ENCODE measurements at places on chromosomes 1 and 21.

- DNase-seq, result peak; percentile 31
These were observed 916.2 kb upstream of the B3GALT2 start for GRCh38 chr1:194102607-194103006.

DNA sequence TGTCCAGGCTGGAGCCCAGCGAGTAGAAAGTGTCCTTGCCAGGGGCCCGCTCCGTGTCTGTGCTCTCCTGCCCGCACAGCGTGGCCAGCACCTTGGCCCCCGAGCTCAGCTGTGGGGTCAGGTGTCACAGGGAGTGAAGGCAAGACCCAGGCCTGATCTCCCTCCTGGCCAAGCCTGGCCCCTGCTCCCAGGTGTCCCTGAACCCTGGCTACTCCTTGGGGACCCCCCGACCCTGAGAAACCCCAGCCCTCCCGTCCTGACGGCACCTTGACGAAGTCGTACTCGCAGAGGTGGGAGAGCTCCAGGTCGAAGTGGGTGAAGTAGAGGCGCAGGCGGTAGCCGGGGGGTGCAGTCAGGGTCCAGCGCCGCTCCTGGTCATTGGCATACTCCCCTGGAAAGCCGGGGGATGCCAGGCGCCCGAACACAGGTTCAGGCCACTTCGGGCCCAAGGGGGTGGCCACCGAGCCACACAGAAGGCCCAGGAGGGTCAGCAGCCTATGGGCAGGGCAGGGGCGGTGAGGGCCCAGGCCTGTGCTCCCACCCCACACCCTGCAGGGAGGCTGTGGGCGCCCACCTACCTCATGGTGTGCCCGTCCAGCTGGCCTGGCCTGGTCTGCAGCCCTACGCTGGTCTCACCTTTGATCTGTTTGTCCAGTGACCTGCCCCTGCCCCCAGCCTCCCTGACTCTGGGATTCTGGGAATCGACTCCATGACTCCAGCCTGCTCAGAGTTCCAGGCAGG is at the start of gene MASP2:
Gene MASP2, minus strand, starts transcription at position 615 of the 741 bp plus-strand sequence. Its CDS starts 32 bp downstream, at position 583.
- no peak for DNase-seq

DNA sequence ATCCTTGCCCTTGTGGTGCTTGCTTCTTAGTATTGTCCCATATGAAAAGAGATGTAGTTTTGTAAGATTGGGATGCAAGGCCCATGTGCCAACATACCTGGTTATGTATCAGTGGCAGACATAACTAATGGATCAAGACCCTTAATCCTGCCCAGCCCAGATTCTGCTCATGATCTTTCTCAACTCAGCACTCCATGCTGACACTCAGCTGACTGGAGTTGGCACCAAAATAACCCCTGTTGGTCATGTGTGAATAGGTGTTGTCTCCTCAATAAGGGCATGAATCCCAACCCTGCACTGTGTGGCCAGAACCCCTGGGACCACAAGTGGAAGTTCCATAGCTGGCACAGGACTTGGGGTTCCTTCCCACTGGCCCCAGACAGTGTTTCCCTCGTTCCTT is 13.9 kb upstream of the CNR2 start:
- no peak for DNase-seq

- DNase-seq, result peak; percentile 19
These were observed 211.9 kb upstream of the VAMP3 start for GRCh38 chr1:7558921-7559869.

- no peak for DNase-seq
These were observed 24.9 kb downstream of the HSPG2 start for GRCh38 chr1:21912038-21912758.

- DNase-seq, result peak; percentile 36
These were observed 643 bp downstream of the CFAP298 start for GRCh38 chr21:32611471-32611997.

DNA sequence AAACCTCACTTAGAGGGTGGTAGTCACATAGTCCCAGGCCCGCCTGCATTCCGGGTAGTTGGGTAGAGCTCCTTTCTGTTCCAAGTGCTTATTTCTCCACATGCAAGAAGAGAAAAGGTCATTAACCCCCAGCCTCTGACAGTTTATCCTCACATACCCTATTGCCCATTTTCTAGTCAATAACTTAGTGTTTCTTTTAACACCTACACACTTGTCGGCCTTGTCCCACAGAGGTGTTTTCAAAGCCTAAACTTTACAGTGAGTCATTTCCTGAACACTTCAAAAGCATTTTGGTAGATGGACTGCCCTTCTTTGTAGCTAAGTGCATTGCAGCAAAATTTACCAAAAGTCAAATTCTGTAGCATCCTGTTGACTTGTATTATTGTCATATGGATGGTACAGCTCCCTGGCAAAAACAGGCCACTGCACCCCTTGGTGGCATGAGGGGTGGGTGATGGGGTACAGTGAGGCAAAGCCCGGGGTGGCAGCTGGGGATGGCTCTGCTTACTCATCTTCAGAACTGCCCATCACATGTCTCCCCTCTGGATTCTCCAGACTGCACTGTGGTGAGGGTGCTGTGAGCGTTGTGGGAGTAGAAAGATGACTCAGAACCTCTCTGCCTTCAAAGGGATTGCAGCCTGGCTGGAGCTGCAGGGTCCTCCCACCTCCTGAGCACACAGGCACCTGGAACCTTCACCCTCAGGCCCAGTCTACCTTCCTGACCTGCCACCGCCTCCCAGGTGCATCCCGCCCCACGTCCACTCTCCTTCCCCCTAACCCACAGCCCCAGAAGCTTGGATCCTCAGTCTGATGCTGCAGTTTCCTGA is 45.8 kb upstream of the DMRTB1 start:
- DNase-seq, result no peak

DNA sequence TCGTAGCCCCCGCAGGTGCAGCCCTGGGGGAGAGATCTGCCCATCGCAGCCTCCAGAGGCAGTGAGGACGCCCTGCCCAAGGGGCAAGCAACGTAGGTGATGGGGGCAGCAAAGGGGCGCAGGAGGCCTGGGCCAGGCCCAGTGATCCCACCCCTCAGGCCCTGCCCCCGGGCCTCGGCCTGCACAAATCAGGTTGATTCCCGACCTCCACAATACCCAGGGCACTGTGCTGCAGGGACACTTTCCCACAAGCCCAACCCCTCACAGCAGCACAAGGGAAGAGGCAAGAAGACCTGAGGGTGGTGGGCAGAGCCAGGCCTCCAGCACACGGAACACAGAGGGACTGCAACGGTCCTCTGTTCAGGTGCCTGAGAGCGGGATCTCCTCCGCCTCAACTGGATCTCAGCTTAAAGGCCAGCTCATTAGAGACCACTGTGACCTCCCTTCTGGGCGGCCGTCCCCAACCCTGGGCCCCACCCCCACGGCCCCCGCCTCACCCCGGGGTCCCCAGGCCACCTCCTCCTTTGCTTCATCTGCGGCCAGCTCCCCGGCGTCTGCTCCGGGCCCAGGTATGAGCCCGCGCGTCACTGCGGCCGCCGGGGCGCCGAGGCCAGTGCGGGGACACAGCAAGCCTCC is 812 bp upstream of the ARF1 start:
- DNase-seq, result no peak

- no peak for DNase-seq
These were observed 5.4 kb upstream of the SIM2 start for GRCh38 chr21:36693489-36694030.

DNA sequence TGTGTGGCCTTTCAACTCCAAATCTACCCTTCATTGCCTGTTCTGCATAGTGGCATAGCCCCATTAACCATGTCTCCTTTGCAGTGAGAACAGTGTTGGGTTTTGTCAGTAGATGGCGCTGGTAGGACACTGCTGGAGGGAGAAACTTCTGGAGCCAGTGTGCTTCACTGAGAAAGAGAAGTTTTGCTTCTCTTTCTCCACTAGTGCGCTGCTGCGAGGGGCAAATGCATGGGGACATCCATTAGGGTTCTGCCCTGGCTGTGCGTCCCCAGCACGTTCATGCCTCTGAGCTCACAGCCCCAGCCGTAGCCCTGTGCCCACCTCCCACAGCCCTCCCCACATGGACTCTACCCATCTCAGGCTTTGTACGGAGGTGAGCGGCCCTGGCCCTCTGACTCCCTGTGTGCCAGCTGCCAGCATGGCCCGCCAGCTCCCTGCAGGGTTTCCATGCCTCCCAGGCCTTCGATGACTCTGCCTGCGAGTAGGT is 53.1 kb downstream of the RIMS3 start:
- peak; percentile 25 for DNase-seq

DNA sequence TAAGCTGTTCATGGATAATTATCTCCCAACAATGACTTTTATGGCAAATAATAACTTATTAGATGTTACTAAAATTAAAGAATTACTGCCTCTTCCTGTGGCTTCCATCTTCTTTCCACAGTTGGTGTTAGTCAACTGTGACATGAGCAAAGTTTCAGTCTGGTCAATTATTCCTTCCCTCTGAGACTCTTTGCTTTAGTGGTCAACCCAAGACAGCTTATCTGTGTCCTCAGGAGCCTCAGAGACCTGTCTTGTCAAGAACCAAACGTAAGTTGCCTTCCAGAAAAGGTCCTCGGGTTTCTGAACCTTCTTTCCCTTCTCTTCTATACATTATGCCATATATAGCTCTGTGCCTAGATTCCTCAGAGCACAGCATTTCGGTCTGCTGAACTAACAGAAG is 263.2 kb upstream of the ZP4 start:
- no peak for DNase-seq

DNA sequence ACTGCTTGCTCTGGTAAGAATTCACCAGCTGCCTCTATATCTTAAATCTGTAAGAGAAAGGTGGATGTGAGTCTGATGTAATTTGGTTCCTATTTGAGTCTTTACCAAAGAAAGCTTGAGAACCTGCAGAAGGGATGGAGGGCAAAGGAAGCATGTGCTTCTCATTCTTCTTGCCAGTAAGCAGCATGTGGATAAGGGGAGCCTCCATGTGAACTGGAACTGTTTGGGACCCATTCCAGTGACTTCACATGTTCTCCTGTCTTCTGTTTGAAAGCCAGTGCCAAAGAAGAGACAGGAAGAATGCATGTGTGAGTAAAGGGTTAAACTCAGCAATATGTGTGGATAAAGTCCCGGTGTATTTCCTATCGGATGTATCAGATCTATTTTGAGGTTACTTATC is 119.6 kb upstream of the ADGRL2 start:
- no peak for DNase-seq

GRCh38 chr21:18218331-18218730 is 26.3 kb upstream of the CHODL start:
- no peak for DNase-seq
